ENCODE measurements at places on chromosomes 2 and 18. TPM values are rescaled to one million over a fixed set of nuclear protein-coding genes. Genes with fewer than 3 reads are reported as not detected.

TCF23 gene
- 0.10 TPM for polyA plus RNA-seq

DSG1 gene
- 0.19 TPM for polyA plus RNA-seq

RAPGEF4 gene
- polyA plus RNA-seq: 9.4 TPM

ARHGAP28 gene
- 13.7 TPM for polyA plus RNA-seq

IL1RN gene
- polyA plus RNA-seq: 0.39 TPM

PSD4 gene
- polyA plus RNA-seq: 21.4 TPM

SPP2 gene
- 0.06 TPM for polyA plus RNA-seq

CSRNP3 gene
- polyA plus RNA-seq: 4.4 TPM

NFATC1 gene
- 6.9 TPM for polyA plus RNA-seq

MROH2A gene
- 0.16 TPM for polyA plus RNA-seq

CCDC141 gene
- polyA plus RNA-seq: 0.70 TPM

UGT1A8 gene
- polyA plus RNA-seq: not detected

TMEM247 gene
- polyA plus RNA-seq: not detected

UGT1A9 gene
- polyA plus RNA-seq: not detected

PAX8 gene
- polyA plus RNA-seq: 2.1 TPM

B3GNT7 gene
- polyA plus RNA-seq: 43.5 TPM

UGT1A5 gene
- 0.15 TPM for polyA plus RNA-seq

SCN1A gene
- polyA plus RNA-seq: 0.21 TPM

Measured in large intestine (tissue), 12 donors.